Activated CD4-positive, alpha-beta T cell treated with anti-CD3 and anti-CD28 coated beads for 24 hours (primary cell): ENCODE measurements at places on chromosomes 7 and 10.
A peak's percentile ranks its signal among the peaks of the same experiment; 100 is the strongest.

DNA sequence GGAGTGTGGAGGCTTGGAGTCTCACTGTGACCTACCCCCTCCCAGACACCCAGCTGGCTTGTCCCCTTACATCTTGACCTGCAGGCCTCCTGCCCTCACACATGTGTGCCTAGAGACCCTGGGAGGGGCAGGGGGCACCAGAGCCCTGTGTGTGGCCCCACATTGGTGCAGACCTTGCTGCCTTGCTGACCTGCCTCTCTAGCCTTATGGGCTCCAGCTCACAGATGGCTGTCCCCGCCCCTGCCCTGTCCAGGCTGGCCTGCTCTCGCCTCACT, 9.4 kb downstream of the ADAMTS14 start:
- no peak for DNase-seq

DNA sequence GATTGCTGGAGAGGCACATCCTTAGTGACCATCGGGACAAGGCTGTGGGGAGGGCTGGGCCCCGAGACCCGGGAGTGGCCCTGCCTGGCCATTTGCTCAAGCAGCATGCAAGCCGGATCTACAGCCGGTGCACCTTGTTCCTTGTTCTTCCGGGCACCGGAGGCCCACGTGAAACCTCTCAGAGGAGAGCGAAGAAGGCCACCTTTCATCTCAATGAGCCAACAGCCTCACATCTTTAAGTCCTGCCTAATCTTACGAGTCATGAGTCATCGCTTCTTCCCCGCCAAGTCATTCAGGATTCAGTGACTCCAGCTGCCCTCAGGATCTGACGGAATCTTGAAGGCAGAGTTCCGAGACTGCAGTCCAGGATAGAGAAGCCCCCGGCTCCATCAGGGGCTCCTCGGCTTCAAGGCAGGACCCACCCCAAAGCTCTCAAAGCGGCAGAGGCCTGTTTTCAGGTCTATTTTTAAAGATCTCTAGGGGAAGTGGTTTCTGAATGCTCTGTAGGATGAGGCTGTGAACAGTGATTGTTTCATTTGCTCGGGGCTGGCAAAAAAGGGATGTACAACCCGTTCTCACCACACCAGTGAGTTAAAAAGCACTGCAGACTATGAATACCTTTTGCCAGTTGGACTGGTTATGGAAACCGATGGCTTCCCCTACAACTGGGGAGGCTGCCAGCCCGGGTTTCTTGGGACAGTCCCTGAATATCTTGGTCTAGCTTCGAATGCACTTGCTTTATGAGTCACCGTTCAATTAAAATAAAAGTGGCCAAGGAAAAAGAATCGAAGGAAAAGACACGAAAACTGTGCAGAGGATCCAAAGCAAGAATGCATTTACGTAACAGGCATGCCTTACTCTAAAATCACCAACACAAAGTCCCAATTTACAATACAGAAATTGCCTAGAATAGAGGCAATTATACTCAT, 57.2 kb upstream of the ECHDC3 start:
- DNase-seq = peak; percentile 44

GRCh38 chr7:143416565-143417149, 8.0 kb upstream of the EPHA1 start:
- no peak for DNase-seq

DNA sequence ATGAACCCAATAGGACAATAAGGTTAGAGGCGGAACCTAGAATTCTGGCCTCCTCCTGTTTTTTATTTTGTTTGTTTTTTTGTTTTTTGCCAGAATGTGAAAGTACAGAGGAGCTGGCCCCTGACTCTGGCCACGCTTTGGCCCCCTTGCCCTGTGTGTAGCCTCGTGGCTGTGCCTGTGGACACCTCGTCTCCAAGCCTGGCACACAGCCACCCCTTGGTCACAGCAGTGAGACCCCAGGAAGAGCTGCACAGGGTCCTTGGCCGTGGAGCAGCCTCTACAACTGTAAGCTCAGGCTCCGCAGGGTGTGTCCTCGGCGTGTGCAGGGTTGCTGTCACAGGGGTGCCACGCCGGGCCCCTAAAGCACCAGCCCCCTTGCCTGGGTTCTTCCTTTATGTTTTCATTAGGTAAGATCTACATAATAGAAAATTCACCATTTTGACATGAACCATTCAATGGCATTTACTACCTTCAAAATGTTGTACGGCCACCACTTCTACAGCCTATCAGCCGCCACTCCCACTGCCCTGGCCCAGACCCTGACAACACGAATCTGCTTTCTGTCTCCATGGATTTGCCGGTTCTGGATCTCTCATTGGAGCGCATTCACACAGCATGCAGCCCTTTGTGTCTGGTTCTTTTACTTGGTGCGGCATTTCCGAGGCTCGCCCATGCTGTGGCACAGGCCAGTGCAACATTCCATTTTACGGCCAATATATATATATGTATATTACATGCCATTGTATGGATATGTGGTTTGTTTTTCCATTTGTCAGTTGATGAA, 51.0 kb downstream of the AMZ1 start:
- DNase-seq = no peak

GRCh38 chr10:48451969-48452878, 145.7 kb downstream of the MAPK8 start:
- DNase-seq = no peak

GRCh38 chr10:34539533-34540315, 275.4 kb downstream of the PARD3 start:
- DNase-seq = no peak

GRCh38 chr10:71613261-71613777, 106.3 kb downstream of the C10orf105 start:
- no peak for DNase-seq

GRCh38 chr10:29811751-29812427, 177.1 kb upstream of the SVIL start:
- DNase-seq = no peak

- DNase-seq = no peak
Measured at GRCh38 chr7:30816645-30817370, 45.6 kb downstream of the MINDY4 start.

GRCh38 chr7:41425926-41426325, 277.0 kb downstream of the INHBA start:
- DNase-seq = no peak

- no peak for DNase-seq
Measured at GRCh38 chr10:25047591-25048301, 31.3 kb downstream of the THNSL1 start.

DNA sequence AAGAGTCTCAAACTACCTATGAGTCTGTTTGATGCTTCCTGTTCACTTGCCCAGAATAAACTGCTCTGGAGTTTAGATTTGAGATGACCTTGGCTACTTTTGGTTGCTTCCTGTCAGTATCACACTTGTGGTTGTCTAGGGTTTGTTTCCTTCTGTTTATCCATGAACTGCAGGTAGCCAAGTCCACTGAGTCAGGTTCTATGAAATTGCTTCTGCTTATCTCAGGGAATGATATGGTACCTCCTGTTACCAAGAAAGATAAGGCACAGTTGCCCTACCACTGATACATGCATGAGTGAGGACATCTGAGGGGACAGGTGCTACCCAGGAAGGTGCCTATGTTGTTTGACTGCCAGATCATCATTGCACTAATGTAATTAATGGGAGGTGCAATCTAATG, 15.8 kb upstream of the EEPD1 start:
- DNase-seq = no peak

- DNase-seq = no peak
Measured at GRCh38 chr7:143405173-143406001, 3.3 kb downstream of the EPHA1 start.

- no peak for DNase-seq
Measured at GRCh38 chr10:21487416-21488180, 37.9 kb downstream of the SKIDA1 start.

DNA sequence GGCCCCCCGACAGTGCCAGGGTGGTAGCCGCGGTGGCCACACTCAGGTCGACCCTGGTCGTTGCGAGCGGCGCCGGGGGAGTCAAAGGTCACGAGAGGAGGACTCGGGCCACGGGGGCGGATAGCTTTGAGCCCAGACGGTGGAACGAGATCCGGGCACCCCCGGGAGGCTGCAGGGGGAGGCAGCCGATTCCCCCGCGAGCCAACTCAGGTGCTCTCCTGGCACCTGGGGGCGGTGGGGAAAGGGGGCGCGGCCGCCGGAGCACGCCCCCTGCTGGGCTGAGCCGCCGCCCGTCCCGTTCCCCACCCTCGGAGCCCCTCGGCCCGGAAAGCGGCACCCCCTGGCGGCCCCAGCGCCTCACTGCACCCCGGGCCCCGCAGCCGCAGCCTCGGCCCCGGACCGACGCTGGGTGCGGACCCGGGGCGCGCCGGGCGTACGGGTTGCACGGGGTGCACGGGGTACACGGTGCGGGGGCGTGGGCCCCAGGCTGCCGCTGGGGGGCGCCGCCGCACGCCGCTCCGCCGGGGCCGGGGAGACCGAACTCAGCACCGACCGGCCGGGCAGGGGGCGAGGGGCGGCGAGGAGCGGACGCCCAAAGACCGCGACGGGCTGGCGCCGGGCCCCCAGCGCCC, 521 bp upstream of the NYAP1 start:
- peak; percentile 78 for DNase-seq

DNA sequence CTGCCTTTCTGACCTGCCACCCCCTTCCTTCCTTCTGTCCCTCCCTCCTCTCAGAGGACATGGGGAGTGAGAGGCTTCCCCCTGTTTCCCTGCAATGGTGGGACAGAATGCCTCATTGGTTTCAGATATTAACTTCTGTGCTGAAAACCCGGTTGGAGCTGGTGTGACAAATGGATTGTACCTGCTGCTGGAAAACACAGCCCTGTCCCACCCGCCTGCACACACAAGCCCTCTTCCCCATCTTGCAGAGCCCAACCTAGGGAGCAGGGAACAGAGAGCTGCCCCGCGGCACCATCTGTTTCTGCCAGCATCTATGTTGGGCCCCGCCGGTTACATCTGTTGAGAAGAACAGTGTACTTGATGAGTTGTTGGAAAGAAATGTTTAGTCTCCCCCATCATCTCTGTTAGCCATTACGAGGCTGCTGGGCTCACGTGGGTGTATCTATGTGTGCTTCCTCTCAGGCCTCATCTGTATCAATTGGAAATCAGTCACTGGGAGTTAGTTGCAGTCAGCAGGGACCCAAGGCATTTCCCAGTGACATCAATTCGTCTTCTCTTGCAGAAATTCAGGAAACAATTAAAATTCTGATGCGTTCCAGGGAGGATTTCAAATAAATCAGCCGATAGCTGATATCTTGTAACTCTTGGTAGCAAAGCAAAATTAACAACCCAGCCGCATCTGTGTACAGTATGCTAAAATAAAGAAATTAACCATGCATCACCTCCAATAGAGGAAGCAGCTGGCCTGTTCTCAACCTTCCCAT, 725.6 kb upstream of the GALNT17 start:
- DNase-seq = no peak

DNA sequence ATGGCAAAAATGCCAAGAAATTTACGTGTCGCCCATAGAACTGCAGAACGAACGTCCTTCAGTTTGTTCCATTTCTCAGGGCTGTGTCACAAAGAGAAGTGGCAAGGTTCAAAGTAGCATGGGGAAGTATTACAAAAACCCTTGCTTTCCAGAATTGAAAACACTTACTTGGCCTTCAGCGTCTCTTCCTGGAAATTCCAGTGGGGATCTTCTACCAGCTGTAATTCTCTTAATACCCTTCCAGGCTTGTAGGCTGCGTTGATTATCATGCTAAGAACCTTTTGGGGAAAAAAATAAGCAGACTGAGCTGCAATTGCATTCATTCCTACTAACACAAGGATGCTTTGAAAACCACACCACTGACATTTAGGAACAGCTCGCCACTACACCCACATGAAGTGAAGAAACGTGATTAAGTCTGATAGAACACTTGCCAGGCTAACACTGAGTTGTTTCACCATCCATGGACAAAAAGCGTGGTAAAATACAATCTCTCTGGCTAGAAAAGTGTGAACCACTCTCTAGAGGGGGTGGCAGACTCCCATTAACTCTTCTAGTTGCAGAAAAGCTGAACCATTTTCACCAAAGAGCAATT, 222.3 kb downstream of the SFMBT2 start:
- no peak for DNase-seq

- no peak for DNase-seq
Measured at GRCh38 chr10:12954866-12955265, 46.6 kb downstream of the CCDC3 start.

- no peak for DNase-seq
Measured at GRCh38 chr7:126411821-126412383, 840.8 kb downstream of the GRM8 start.

DNA sequence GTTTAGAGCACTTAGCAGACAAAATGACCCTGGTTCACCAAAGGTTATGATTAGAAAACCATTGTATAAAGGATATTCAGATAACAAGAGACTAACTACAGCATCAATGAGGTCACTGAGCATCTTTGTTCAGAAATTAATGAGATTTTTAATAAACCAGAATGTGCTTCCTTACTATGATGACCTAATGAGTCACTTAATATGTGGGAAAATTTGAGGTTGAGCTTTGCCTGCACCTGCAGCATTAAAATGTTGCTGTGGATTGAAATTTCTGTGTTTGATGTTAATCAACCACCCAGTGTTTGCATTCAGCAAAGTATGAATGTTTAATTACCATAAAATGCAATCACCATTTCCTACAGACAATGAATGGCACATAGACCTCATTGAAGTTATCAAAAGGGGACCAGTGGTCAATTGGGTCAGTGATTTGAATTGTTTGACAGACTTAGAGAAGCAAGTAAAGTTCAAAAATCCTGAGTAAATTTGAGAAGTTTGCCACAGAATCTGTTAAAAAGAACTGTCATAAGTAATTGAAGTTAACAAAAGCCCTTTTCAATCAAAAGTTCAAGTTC, 45.8 kb downstream of the EXOC6 start:
- DNase-seq = no peak

DNA sequence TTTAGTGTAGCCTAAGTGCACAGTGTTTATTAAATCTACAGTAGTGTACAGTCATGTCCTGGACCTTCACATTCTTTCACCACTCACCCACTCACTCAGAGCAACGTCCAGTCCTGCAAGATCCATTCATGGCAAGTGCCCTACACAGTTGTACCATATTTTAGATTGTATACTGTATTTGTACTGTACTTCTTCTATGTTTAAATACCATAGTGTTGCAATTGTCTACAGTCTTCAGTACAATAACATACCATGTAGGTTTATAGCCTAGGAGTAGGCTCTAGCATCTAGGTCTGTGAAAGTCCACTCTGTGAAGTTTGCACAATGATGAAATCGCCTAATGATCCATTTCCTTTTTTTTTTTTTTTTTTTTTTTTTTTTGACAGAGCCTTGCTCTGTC, 12.0 kb downstream of the EEPD1 start:
- DNase-seq = no peak

- DNase-seq = no peak
Measured at GRCh38 chr10:101566333-101567164, 21.5 kb downstream of the POLL start.

GRCh38 chr10:52172581-52172980, 141.5 kb upstream of the DKK1 start:
- DNase-seq = no peak

- no peak for DNase-seq
Measured at GRCh38 chr10:91493313-91493712, 83.2 kb downstream of the HECTD2 start.
